ENCODE measurements at places on chromosomes 5 and 9. TPM values are rescaled to one million over a fixed set of nuclear protein-coding genes. Genes with fewer than 3 reads are reported as not detected.

- no peak for DNase-seq
Measured at GRCh38 chr5:68898951-68899471, 194.8 kb upstream of the SLC30A5 start.

The SPRY4 gene
- 79.7 TPM for total RNA-seq

DNA sequence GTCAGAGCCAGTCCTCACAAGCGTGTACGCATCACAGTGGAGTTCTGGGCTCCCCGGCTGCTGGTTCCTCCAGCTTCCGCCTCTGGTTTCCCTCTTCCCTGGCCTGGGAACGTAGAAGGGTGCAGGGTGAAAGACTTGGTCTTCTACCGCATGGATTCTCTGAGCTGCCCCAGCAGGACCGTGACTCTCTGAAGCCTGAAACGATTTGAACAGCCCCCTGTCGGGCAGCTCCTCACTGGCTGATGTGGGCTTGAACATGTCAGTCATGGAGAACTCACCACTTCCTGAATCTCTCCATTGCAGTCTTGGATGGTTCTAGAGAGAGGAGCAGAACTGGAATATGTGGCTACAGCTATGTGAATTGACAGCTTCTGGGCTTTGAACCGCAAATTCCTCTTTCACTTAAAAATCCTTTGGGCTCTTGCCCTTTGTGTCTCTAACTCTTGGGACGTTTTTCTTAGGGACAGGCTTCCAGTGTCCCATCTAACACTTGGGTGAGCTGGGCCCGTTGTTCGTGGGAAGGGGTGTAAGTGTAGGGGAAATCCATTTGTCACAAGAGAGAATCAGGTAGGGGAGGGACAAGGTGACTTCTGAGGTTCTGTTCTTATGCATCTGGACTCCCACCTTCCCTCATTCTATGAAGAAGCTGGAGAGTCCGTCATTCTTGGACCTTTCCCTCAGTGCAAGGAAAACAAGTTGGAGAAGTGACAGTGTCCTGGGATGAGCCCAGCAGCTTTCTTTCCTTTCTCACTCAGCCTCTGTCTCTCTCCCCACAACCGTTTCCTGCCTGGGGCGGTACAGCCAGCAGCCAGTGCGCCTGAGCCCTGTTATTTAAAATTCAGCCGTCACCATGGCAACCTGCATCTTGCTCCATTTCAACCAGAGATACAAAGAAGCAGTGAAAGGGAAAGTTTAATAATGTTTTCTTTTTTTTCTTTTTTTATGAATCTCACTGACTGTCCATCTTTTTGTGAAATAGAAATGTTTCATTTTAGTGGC, 84.7 kb downstream of the PTTG1 start:
- no peak for DNase-seq

GRCh38 chr5:115873392-115873791, 31.7 kb downstream of the AP3S1 start:
- DNase-seq = no peak

Data from mesenteric fat pad (tissue), 1 donor.